HT1080 (cell line): ENCODE measurements at places on chromosomes 5 and 9. TPM values are rescaled to one million over a fixed set of nuclear protein-coding genes. Genes with fewer than 3 reads are reported as not detected.

The LIX1 gene
- total RNA-seq: 0.03 TPM in 1 of 2 replicates, not detected in the other

The GALT gene
- 11.2 and 15.0 TPM in 2 replicates for total RNA-seq

The AFAP1L1 gene
- total RNA-seq: 0.77 and 0.98 TPM in 2 replicates

The TMEM174 gene
- total RNA-seq: not detected in 2 replicates

DNA sequence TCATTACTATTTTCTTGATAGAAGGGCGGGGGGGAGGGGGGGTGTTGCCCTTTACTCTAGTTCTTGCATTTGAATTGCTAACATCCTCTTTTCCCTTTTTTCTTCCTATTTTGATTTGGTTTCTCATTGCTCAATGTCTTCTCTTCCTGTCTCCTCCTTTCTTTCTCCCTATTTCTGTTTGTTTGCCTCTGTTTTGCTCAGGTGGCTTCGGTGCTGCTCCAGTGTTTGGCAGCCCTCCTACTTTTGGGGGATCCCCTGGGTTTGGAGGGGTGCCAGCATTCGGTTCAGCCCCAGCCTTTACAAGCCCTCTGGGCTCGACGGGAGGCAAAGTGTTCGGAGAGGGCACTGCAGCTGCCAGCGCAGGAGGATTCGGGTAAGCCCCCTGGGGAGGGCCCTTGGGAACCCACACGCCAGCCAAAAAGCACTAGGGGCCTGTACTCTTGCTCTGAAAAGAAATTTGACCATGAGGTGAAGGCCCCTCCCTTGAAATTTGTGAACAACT, 48.3 kb downstream of the FAM78A start:
- no peak for DNase-seq

GRCh38 chr5:118548761-118549720, 439.3 kb downstream of the DTWD2 start:
- DNase-seq: peak; percentile 65
